ENCODE measurements at places on chromosomes 16 and 17.

DNA sequence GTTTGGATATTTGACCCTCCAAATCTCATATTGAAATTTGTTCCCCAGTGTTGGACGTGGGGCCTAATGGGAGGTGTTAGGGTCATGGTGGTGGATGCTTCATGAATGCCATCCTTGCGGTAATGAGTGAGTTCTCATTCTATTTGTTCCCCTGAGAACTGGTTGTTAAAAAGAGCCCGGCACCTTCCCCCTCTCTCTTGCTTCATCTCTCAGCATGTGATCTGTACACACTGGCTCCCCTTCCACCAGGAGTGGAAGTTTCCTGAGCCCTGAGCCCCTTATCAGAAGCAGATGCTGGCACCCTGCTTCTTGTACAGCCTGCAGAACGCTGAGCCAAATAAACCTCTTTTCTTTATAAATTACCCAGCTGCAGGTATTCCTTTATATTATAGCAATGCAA is 25.6 kb downstream of the PIK3R6 start:
- no peak for DNase-seq

GRCh38 chr17:2089021-2089422 is 34.1 kb downstream of the HIC1 start:
- DNase-seq = no peak

DNA sequence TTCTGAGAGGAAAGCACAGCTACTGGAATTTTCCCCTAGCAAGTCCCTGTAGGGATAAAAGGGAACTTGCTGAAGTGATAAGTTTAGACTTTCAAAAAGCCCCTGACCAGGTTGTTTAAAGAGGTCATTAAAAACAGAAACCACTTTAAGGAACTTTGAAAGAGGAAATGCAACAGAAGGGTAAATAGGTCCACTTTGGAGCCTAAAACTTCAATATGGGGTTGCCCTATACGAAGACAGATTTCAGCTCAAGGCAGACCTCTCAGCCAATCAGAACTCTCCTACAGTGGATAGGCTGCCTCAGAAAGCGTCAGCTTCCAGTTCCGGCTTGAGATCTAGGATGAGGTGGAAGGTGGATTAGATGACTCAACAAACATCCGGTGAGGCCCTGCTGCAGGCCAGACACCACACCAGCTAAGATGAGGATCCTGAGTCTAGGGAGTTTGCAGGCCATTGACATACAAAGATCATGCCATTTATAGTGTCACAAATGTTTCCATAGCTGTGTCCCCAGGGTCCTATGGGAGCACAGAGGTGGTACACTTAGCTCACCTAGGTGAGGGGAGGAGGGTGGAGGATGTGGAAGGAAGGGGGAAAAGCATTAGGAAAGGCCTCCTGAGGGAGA is 7.9 kb upstream of the MFSD6L start:
- DNase-seq = peak; percentile 69

DNA sequence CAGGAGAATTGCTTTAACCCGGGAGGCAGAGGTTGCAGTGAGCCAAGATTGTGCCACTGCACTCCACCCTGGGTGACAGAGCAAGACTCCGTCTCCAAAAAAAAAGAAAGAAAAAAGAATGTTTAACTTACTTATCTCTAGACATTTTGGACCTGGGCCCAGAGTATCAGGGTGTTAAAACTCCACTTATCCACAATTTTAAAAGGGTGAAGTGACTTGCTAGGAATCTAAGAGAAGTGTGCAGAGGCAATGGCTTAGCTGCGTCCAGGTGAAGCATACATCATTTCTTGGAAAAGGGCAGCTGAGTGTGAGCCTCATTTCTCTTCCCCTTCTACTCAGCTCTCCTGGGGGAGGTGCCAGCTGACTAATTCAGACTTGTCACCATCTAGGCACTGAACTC is 25.1 kb downstream of the ALDH3A2 start:
- no peak for DNase-seq

DNA sequence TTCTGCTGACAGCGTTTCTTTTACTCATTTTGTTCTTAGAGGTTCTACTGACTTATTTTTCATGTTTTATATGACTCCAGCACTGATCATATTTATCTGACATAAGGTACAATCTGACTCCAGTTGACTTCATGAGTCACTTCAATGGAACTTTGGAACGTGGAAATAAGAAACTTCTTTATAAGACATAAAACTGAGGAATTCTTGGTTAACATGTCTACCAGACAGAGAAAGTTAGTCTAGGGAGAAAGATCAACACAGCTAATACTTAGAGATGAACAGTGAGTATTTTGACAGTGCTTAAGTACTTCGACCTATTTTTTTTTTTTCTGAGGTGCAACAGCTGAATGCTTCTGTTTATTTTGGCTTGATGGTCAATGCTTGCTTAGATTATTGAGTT is 679.5 kb downstream of the KCNJ2 start:
- DNase-seq = no peak

DNA sequence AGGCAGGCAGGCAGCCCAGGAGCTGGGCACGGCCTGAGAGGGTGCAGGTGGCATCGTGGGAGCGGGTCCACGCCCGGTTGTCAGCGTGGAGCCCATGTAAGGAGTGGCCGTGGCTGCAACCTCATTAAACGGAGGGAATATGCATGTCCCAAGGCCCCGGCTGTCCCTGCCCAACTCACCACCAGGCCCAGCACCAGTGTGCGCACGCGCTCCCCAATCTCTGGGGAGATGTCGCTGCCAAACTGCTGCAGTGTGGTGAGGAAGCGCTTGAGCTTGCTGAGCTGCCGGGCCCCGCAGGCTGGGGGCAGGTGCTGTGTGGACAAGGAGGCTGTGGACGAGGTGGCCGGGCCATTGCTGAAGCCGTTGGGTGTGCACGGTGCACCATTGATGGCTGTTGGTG is 25.6 kb upstream of the PABPN1L start:
- no peak for DNase-seq

GRCh38 chr16:89619840-89620239 is 6.4 kb downstream of the DPEP1 start:
- DNase-seq = no peak

GRCh38 chr16:57906382-57907316 is 64.3 kb downstream of the CNGB1 start:
- DNase-seq = peak; percentile 14

DNA sequence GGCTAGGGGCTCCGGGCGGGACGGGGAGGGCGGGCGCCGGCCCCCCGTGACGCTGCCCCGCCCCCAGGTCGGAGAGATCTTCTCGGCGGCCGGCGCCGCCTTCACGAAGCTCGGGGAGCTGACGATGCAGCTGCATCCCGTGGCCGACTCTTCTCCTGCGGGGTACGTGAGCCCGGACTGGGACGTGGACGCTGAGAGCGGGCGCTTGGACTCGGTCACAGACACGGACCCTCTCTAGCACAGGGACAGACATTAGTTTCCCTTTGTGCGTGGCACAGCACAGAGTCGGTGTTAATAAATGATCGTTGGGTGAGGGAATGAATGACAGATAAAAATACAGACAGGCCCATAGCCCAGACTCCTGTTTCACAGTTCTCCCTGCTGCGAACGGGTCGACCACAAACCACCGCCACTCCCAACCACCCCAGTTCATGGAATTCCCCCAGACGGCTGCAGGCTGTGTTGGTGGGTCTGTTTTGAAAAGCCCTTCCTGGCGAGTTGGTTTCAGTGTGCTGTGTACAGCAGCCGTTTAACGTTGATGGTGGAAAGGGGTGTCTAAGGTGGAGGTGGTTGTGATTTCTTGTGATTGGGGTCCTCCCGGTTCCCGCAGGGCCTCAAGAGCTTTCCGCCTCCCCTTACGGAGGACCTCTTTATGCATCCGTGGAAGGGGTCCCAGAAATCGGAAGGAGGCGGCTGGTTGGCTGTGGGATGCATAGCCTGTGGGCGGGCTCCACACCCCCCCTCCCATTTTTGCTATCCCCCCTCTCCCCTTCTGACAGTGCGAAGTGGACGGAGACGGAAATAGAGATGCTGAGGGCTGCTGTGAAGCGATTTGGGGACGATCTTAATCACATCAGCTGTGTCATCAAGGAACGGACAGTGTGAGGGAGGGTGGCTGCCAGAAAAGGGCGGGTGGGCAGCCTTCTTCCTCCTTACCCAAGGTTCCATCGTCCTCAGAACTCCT is 2.9 kb downstream of the RNASEK start:
- peak; percentile 72 for DNase-seq

DNA sequence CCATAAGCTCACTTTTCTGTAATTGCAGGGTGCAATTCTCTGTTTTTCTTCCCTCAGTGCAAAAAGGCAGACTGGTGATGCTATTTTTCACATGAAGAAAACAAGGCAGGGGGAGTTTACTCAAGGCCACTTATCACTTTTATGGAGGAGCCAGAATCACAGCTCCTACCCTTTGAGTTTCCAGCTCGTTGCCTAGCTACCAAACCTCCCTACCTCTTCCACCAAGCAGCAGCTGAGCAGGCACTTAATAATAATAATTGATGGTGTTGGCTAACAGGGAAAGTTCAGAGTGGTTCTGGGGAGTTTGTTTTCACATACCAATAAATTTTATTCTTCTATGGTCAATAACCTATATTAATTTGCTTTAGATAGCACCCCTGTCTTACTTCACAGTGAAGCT is 31.9 kb upstream of the MPHOSPH6 start:
- DNase-seq = no peak

- DNase-seq = no peak
These were observed 516.6 kb upstream of the C16orf82 start for GRCh38 chr16:26550111-26550610.

Measured in memory B cell (primary cell).